ENCODE measurements at places on chromosomes 2 and 18. TPM values are rescaled to one million over a fixed set of nuclear protein-coding genes. Genes with fewer than 3 reads are reported as not detected.

The MARCO gene
- polyA plus RNA-seq, result not detected

- DNase-seq, result peak; percentile 3
Observed at GRCh38 chr2:153163055-153163454, 315.5 kb downstream of the RPRM start.

- no peak for DNase-seq
Observed at GRCh38 chr2:117190856-117191559, 623.5 kb upstream of the DDX18 start.

The GPR45 gene
- polyA plus RNA-seq, result not detected

- peak; percentile 77 for DNase-seq
Observed at GRCh38 chr2:112121682-112122254, 16.4 kb upstream of the FBLN7 start.

DNA sequence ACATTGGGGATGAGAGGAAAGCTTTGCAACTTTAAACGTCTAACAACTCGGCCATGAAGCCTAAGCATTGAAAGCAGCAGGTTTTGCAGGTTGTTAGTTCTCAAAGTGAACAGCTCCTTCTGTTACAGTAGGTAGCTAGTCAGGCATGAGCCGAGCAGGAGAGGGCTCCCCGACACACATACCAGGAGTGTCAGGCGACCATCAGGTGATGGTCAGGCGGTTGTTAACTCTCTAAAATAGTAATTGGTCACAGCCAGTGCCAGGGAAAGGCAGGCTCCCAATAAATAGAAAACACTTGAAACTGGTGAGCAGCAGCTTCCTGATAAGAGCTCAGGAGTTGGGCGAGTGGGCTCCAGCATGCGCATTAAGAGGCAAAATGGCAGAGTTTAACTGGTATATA, 53.5 kb upstream of the DAPL1 start:
- DNase-seq, result no peak

- DNase-seq, result no peak
Observed at GRCh38 chr2:220163486-220163885, 536.1 kb downstream of the SLC4A3 start.

The BCL11A gene
- not detected for polyA plus RNA-seq

- DNase-seq, result no peak
Observed at GRCh38 chr2:152513681-152514080, 178.7 kb downstream of the FMNL2 start.

Data from CD4-positive, CD25-positive, alpha-beta regulatory T cell (primary cell).